ENCODE measurements at places on chromosomes 6 and 20.

- DNase-seq = peak; percentile 51
Observed at GRCh38 chr6:2875359-2876191, 27.5 kb downstream of the SERPINB9 start.

DNA sequence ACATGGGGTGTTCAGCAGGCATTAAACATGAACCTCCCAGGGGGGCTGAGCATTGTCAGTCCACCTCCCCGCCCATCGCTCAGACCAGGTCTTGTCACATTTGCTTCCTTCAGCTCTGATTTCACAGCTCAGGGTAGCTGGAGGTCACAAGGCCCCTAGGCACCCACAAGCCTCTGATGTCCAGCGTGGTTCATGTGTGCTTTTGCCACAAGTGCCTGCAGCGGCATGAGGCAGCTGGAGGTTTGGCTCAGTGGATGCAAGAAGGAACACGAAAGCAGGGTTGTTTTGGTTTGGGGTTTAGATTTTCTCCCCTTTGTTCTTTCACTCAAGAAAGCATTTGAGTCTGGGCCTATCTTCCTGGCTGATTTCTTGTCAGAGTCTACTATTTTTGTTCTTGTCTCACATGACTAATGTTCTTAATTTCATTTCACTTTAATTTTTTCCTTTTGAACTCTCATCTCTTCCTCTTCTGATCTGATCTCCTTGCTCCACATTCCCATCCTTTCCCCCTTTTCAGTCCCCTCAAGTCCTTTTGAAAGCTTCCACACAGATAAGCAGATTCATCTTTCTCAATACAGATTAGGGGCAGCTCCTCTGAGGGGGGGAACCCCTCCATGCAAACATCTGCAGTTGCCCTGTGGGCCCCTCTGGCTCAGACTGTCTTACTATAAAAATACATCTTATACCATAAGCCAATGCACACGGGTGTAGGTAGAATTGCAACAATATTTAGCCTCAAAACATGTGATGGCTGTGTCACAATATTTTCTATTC lies 68.1 kb upstream of the CEP85L start:
- DNase-seq = peak; percentile 46

- no peak for DNase-seq
Observed at GRCh38 chr6:143157131-143157530, 96.4 kb downstream of the AIG1 start.

- DNase-seq = no peak
Observed at GRCh38 chr6:82138075-82138791, 109.3 kb downstream of the IBTK start.

- peak; percentile 28 for DNase-seq
Observed at GRCh38 chr20:44747166-44748004, 1.7 kb downstream of the KCNK15 start.

DNA sequence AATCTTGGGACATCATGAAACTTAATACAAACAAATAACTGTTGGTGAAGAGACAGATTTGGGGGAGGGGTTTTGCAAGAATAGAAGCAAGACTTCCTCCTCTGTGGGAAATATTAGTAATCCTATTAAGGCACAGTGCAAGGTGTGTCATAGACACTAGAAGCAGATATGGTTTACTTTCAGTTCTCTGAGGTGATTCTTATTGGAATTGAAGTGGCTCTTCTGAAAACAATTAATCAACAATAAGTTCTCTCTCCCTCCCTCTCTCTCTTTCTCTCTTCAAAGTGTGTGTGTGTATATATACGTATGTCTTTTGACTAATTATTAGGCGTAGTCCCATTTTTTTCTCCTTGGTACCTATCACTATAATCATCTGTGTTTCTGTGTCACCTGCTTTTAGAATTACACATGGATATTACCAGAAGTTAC lies 99.8 kb downstream of the HIVEP2 start:
- DNase-seq = no peak

DNA sequence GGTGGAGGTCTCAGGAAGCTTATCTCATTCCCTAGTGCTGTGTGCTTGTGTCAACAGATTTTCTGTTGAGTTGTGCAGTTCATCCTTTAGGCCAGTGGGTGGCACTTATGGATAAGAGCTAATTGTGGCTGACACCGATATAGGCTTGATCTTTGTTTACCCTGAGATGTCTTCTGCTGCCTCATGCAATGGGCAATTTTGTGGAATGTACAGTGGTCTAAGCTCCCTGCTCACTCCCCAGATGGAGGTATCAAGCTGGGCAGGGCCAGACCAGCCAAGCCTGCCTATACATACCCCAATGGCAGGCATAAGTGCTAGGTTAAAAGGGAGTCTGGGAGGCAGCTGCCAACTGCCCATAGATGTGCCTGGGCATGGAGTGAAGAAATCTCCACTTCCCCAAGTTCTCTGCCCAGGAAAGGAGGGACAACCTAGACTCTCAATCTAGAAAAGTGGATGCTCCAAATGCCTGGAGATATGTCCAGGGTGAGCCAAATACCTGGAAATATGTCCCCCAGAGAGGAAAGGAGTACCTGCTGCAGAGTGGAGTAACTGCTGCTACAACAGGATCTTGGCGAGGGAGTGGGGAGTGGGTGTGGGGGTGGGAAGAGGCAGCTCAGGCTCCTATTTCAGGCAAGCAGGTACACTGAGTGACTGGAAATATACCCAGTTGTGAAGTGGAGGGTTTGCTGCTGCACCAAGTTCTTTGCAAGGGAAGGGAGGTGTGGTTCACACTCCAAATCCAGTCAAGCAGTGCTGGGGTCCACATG lies 53.2 kb upstream of the ARG1 start:
- peak; percentile 47 for DNase-seq

GRCh38 chr6:38987503-38987902 lies 61.1 kb upstream of the GLP1R start:
- DNase-seq = no peak

GRCh38 chr6:14986370-14986769 lies 259.5 kb upstream of the JARID2 start:
- no peak for DNase-seq

- DNase-seq = no peak
Observed at GRCh38 chr6:63140692-63141318, 70.5 kb upstream of the FKBP1C start.

- DNase-seq = no peak
Observed at GRCh38 chr6:81214414-81215091, 537.9 kb downstream of the TENT5A start.

GRCh38 chr6:15631432-15631831 lies 31.4 kb downstream of the DTNBP1 start:
- DNase-seq = no peak

DNA sequence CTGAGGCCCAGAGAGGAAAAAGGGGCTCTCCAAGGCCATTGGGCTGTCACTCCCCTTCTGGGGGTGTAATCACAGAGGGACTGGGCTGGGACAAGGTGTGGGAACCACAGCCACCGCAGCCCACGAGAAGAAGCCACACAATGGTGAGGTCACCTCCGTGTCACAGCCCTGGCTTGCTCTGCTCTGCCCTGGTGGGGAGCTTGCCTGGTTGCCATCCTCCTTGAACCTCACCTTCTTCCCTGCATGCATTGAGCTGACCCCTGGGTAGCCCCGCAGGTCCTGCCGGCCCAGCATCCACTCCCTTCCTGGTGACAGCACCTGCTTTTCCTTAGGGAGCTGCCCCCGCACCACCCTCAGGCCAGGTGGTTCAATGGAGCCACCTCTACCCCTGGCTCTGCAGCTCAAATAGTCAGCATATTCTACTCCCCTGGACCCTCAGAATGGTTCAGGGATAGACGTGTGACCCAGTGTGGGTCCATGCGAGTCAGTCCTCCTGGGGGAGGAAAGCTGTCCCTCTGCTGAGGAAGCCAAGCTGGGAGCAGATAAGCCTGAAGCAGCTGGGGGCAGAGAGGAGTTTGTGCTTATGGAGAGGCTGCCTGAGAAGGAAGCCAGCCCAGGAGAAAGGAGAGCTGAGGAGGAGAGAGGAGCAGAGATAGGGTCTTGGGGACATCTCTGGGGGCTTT lies 21.3 kb downstream of the RBM38 start:
- no peak for DNase-seq

DNA sequence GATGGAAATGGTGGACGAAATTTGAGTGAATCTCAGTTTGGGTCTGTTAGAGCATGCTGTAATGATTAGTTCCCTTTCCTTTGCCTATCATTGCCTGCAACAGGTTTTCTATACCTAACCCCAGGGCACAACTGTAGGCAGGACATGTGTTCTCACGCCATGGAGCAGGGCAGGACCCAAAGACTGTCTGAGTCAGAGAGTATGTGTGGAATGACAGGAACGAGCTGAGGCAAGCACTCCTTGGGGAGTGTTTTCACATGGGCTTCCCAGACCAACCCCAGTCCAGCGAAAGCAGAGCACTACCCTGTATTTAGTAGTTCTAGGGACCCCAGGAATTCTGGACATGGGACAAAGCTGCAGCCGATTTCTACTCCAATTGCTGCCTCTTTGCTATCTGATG lies 234.2 kb downstream of the HACE1 start:
- DNase-seq = no peak

- no peak for DNase-seq
Observed at GRCh38 chr6:11397622-11398450, 139.7 kb upstream of the TMEM170B start.

GRCh38 chr20:46034039-46034438 lies 5.0 kb downstream of the SLC12A5 start:
- no peak for DNase-seq

- DNase-seq = no peak
Observed at GRCh38 chr20:63089051-63089907, 82.5 kb upstream of the BHLHE23 start.

- no peak for DNase-seq
Observed at GRCh38 chr6:18654821-18655220, 267.7 kb downstream of the RNF144B start.

DNA sequence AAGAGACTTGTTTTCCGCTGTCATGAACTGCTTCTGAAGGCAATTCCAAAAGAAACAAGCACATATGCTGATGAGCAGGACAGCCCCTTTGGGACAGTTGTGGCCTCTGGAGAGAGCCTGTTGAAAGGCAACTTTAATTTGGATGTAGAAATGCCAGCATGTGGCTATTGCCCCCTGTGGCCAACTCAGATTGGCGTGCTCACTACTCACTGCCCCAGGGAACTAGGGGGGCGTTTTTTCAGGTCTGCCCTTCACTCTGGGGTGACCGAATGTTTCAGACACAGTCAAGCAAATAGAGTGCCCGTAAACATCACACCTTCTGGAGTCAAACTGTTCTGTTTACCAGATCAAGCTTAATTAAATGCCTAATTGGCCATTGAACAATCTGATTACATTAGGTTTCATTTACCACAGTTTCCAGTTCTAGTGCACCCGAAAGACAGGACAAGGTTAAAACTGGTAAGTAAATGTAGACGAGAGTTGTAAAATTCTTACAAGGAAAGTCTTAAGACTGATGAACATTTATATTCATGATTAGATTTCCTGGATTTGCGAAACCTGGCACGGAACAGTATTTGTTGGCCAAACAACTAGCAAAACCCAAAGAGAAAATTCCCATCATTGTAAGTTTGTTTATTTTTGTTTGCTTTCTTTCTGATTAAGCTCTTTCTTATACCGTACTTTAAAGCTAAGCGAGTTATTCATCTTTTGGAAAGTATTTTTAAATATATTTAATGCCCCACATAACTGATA lies 75.9 kb upstream of the SYNJ2 start:
- DNase-seq = no peak

- DNase-seq = no peak
Observed at GRCh38 chr20:7850775-7851490, 89.3 kb downstream of the HAO1 start.

GRCh38 chr6:35716798-35717197 lies 20.0 kb upstream of the ARMC12 start:
- no peak for DNase-seq

- DNase-seq = no peak
Observed at GRCh38 chr6:24838081-24838480, 39.4 kb upstream of the ARMH2 start.

DNA sequence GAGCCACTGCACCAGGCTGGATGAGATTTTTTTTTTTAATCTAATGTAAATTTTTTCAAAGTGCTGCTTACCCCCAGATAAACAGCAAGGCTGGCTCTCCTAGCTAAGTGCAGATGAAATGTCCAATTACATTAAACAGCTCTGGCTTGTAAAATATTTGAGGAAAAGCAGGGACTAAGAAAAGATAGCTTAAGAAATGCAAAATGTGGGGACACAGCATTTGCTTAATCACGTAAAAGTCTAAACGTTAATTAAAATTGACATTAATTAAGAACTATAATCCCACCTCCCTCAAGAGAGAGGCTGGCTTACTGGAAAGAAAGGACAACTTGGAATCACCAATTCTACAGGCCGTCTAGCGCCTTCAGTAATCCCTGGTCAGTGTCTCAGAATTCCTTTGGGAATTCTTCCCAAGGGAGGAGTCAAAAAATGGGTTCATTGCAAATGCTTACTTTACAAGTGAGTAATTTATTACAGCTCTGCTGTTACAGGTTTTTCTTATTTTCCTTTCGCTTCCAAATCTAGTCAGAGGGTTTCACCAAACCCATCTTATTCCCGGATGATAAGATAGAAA lies 13.6 kb upstream of the MARCKS start:
- no peak for DNase-seq

DNA sequence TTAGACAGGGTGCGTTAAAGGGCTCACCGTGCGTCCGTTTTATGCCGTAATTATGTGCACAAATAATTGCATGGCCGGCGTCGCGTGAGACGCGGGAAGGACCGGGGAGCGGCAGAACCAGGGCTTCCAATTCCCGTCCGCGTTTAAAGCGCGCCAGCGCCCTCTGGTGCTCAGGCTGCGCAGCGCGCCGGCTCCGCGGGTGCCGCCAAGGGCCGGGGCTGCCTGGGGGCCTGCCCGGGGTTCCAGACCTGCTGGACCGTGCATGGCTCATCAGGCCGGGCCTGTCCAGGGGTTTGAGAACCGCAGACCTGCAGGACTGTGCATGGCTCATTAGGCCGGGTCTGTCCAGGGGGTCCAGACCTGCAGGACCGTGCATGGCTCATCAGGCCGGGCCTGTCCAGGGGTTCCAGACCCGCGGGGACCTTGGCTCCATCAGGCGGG lies 369.0 kb downstream of the THBS2 start:
- DNase-seq = peak; percentile 82

DNA sequence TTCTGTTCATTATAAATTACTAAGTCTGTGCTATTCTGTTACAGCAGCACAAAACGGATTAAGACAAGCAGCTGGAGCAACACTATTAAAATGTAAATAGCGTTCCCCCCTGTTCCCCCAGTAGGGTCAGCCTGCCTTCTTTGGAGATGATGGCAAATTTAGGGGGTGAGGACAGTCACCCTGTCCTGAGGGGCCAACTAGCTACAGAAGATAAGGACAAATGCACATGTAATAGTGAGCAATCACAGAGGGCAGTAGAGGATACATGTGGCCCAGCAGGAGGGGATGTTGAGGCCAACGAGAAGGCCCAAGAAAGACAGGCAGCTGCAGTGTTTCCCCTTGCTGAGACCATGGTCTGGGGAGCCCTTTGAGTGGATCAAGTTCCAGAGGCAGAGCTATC lies 266.7 kb upstream of the CDYL start:
- no peak for DNase-seq

DNA sequence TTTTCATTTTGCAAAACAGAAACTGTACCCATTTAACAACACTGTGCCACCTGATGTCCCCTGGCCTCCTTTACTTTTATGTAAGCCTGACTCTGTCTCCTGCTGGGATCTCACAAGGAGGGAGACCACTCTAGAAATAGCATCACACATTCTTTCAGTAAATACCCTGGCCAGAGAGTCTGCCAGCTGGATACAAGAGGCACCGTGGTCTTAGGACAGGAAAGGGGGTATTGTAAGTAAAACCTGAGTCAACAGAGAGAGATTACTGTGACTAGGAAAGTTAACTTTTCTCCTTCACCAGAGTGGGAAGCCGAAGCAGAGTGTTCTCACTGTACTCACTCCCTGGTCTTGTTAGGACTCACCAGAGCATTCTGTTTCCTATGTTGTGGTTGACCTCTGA lies 27.8 kb downstream of the CMTR1 start:
- no peak for DNase-seq

GRCh38 chr20:10352934-10353824 lies 80.8 kb downstream of the MKKS start:
- no peak for DNase-seq

- no peak for DNase-seq
Observed at GRCh38 chr6:80767808-80768207, 661.3 kb downstream of the BCKDHB start.

All from CD4-positive, alpha-beta memory T cell (primary cell).